Adrenal gland (tissue), 19 donors: ENCODE measurements at places on chromosomes 6 and 20.

DNA sequence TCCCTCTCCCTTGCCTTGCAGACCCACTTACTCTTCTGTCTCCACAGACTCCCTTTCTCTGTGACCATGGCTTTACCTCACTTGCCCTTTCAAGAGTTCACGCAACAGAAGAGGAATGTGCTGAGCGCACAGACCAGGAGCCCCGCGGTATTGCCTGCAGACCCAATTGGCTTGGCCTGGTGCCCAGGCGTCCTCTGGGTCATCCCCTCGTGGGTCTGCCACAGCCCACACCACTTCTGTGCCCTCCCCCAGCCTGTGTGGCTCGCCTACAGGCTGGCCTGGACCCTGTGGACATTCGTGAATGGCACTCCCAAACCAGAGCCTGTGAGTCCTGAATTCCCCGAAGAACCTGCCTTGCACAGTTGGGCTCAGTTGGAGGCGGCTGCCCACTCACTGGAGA, 15.3 kb upstream of the NINL start:
- no peak for DNase-seq

GRCh38 chr20:47236639-47236900, 119.9 kb downstream of the ZMYND8 start:
- DNase-seq: no peak

DNA sequence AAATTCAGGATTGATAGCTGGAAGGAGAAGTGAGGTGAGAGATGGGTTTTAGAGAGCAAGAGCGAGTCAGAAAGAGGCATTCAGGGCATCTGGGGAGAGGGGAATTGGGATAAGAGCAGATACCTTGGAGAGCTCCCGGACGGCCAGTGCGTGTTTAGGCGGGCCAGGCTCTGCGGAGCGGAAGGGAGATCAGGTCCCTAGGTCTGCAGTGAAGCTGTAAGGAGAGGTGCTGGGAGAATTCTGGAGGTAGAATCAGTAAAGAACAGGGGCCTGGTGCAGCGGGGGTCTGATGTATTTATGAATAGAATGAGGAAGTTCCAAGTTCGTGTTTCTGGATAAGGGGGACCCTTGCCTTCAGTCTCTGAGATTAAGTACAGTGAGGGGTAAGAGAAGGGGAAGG, 47.4 kb upstream of the FAM83D start:
- no peak for DNase-seq

DNA sequence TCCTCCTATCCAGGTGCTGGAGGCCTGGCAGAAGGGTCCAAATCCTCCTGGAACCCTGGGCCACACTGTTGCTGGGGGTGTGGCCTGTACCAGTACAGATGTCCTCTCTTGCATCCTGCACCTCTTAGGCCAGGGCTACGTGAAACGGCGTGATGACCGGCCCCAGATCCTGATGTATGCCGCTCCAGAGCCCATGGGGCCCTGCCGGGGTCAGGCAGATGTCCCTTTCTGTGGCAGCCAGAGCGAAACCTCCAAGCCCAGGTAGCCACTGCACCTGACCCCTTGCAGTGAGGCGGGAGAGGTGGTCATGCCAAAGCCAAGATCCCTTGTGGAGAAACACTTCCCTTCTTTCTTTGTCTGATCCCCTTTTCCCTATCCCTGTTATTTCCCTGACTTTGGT, 14.2 kb downstream of the DNPH1 start:
- no peak for DNase-seq

DNA sequence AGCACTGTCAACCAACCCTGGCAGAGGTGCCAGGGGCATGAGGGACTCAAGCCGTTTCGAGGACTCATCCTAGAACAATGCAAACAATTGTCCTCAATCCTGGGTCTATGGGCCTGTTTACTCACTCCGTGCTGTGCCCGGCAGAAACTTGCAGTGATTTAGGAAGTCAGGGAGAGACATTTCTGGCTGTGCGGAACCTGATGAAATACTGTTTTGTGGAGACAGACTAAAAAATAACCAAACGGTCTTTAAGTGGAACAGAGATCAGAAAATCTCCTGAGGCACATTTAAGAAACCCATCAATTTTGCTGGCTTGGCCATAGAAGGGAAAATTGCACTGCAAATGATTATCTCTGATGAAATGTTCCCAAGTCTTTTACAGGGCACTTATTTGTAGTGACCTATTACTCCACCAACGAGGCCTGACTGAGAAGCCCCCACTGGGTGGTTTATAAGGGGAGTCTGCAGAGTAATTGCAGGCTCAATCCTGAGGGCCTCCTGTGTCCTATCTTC, 79.8 kb upstream of the KCNK16 start:
- no peak for DNase-seq

DNA sequence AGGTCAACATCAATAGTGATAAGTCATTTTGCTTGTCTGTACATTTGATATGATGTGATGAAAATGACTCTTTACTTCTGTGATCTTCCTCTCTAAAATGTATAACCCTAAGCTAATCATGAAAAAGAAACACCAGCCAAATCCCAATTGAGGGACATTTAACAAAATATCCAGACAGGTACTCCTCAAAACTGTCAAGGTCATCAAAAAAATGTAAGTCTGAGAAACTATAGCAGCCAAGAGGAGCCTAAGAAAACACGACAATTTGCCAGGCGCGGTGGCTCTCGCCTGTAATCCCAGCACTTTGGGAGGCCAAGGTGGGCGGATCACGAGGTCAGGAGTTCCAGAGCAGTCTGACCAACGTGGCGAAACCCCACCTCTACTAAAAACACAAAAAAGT, 708.5 kb upstream of the ID4 start:
- no peak for DNase-seq

DNA sequence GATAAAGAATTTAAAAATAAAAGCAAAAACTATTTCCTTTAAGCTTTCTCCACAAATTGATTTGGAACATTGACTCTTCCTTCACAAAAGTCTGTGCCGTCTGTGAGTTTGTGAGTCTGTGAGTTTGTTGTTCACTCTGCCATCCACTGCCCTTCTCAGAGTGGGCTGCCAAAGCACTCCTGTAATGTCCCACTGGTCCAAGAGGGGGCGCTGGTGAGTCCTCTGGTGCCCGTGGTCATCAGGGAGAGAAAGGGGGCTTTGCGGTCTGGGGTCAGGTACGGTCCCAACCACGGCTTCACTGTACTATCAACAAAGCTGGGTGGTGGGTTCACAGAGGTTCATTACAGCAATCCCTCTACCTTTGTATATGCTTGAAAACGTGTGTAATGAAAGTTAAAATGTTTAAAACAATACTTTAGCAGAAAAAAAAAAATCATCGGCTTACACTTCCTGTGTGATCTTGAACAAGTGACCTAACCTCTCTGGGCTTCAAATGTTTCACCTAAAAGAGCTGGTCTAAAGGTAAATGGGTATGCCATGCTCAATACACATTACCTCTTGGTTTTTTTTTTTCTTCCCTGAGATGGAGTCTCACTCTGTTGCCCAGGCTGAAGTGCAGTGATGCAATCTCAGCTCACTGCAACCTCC, 5.6 kb upstream of the ANKRD60 start:
- DNase-seq: no peak

DNA sequence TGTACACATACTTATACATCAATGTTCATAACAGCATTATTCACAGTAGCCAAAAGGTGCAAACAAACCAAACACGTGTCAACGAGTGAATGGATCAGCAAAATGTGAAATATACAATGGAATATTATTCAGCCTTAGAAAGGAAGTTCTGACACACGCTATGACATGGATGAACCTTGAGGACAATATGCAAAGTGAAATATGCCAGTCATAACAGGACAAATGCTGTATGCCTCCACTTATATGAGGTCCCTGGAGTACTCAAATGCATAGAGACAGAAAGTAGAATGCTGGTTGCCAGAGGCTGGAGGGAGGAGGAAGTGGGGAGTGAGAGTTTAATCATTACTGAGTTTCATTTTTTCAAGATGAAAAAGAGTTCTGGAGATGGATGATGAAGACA, 37.8 kb upstream of the IGF2R start:
- no peak for DNase-seq

DNA sequence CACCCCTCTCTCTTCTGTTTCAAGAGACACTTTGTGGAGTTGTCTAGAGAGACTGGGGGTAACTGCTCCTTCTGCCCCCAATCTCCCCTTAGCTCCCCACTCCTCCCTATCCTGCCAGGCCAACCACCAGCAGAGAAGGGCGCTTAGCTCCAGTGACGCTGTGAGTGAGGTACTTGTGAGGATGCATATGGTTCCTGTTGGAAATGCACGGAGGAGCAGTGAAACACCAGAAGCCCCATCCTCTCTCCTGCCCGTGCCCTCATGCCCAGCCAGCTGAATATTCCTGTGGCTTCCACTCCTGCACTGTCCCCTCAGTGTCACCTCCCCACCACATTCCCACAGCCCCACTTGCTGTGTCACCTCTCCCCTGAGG, 11.9 kb downstream of the NT5E start:
- no peak for DNase-seq

- DNase-seq: no peak
Measured at GRCh38 chr20:38245753-38246152, 14.8 kb downstream of the KIAA1755 start.

- DNase-seq: no peak
Measured at GRCh38 chr6:18368277-18369105, 18.7 kb upstream of the RNF144B start.

DNA sequence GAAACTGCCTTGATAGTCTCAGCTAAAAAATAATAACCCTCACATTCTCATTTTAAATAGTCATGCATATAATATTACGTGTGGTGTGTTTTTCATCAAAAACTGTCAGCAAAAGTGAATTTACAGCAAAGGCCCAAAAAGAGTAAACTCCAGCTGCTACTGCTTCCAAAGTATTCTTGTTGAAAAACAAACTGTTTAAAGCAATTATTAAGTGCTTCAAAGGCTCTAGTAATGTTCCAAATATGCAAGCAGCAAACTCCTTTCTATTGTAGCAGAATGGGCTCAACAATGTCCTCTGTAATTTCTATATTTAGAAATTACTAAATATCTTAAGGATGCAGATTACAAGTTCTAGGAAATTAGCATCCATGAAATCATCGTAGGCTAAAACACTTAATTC, 280.0 kb upstream of the TBX18 start:
- DNase-seq: no peak

- no peak for DNase-seq
Measured at GRCh38 chr6:71088166-71088565, 131.3 kb upstream of the B3GAT2 start.

GRCh38 chr6:160058603-160059215, 62.9 kb upstream of the SLC22A1 start:
- no peak for DNase-seq

GRCh38 chr6:165227644-165228329, 81.6 kb downstream of the C6orf118 start:
- DNase-seq: no peak

- peak; percentile 19 for DNase-seq
Measured at GRCh38 chr6:35552285-35552917, 39.7 kb upstream of the TULP1 start.

- DNase-seq: no peak
Measured at GRCh38 chr6:153034139-153034538, 31.6 kb upstream of the MTRF1L start.

DNA sequence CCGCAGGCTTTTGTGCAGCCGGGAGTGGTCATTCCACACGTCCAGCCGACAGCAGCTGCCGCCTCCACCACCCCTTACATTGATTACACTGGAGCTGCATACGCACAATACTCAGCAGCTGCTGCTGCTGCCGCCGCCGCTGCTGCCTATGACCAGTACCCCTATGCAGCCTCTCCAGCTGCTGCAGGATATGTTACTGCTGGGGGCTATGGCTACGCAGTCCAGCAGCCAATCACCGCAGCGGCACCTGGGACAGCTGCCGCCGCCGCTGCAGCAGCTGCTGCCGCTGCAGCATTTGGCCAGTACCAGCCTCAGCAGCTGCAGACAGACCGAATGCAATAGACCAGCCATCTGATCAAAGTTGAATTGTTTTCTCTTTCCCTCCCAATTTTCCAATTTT, 10.6 kb downstream of the RBM24 start:
- no peak for DNase-seq

DNA sequence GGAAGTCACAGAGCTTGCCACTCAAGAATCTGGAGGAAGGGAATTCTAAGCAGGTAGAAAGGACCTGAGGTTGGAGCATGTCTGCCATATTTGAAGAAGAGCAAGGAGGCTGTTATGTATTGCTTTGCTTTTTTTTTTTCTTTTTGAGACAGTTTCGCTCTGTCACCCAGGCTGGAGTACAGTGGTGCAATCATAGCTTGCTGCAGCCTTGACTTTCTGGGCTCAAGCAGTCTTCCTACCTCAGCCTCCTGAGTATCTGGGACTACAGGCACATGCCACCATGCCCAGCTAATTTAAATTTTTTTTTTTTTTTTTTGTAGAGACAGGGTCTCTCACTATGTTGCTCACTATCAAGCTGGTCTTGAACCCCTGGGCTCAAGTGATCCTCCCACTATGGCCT, 40.8 kb downstream of the ORC3 start:
- DNase-seq: peak; percentile 42
